ENCODE measurements at places on chromosomes 13 and 19. TPM values are rescaled to one million over a fixed set of nuclear protein-coding genes. Genes with fewer than 3 reads are reported as not detected.

DNA sequence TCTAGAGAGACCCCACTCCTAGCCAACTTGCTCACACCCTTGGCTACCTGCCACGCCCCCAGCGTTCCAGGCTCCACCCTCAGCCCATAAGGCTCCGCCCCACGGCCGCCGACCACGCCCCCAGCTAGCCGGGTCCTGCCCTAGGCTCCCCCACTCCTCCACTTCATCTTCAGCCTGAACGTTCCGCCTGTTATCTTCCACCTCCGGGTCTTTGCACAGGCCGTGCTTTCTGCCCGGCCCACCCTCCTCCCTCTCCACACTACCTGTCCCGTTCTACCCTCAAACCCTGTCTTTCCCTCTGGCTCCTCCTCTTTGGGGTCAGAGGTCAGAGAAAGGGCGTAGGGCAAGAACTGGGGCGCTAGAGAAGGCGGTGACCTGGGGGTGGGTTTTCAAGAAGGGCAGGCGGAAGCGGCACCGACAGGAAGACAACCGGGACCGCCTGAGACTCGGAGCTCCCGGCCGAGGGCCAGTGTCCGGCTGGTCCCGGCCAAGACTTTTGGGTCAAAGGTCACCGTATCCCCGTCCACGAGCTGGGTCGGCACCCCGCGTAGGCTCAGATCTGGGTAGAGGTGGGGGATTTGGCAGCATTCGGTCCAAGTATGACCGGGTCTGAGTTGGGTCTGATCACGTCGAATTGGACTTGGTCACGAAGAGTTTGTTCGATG is 2.2 kb downstream of the PDE4C start:
- DNase-seq: peak; percentile 29

DNA sequence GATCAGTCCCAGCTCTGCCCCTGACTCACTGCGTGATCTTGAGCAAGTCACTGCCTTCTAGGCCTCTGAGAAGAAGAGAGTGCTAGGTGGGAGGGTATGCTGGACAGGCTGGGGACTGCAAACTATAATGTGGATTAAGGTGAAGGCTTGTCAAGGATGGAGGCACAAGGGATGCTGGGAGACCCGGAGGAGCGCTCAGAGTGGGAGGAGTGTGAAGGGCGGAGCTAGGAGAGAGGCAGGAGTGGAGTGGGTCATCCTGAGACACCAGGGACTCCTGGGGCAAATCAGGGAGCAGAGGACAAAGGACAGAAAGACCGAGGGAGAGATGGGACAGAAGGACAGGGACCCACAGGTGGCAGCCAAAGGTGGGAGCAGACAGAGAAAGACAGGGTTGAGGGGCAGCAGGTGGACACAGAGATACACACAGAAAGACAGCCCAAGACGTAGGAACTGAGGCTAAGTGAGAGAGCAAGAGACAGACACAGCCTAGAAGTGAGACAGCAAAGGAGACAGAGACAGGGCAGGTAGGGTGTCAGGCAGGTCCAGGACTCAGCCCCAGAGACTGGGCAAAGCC is 2.6 kb downstream of the GRIK5 start:
- no peak for DNase-seq

Gene CCDC8
- total RNA-seq: not detected

- DNase-seq: no peak
These were observed 793.7 kb upstream of the SLITRK5 start for GRCh38 chr13:86877441-86877840.

DNA sequence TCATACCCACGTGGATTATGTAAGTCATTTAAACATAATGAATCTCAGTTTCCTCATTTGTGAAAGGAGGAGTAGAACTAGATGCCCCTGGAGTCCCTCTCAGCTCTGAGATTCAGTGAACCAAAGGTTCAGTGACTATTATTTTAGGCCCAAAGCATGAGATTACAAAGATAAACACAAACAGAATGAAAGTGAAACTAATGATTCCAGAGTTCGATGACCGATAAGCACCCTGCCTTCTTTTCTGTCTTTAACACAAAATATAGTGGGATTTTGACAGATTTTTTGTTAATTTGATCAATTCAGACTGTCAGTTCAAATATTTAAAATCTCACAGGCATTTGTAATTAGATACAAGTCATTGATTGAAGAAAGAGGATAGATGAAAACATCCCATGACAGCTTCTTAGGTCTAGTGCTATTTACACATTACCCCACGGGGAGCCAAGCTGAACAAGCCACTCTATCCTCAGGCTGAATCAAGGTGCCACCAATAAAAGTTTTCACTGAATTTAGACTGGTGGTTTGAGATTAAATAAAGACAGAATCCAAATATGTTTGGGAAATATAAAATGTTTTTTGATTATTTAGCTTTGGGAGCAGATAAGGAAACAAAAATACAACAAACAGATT is 64.6 kb upstream of the RAP2A start:
- no peak for DNase-seq

Gene FXYD1
- not detected for total RNA-seq

DNA sequence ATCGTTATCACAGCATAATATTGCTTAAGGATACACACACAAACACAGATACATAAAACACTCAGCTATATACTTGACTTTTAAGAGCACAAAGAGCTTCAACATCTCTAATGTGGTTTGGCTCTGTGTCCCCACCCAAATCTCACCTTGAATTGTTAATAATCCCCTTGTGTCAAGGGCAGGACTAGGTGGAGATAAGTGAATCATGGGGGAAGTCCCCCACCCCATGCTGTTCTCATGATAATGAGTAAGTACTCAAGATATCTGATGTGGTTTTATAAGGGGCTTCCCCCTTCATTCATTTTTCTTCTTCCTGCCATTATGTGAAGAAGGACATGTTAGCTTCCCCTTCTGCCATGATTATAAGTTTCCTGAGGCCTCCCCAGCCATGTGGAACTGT is 481.4 kb downstream of the PCDH9 start:
- no peak for DNase-seq

All from PC-3 (cell line).